ENCODE measurements at places on chromosomes 11 and 22.

DNA sequence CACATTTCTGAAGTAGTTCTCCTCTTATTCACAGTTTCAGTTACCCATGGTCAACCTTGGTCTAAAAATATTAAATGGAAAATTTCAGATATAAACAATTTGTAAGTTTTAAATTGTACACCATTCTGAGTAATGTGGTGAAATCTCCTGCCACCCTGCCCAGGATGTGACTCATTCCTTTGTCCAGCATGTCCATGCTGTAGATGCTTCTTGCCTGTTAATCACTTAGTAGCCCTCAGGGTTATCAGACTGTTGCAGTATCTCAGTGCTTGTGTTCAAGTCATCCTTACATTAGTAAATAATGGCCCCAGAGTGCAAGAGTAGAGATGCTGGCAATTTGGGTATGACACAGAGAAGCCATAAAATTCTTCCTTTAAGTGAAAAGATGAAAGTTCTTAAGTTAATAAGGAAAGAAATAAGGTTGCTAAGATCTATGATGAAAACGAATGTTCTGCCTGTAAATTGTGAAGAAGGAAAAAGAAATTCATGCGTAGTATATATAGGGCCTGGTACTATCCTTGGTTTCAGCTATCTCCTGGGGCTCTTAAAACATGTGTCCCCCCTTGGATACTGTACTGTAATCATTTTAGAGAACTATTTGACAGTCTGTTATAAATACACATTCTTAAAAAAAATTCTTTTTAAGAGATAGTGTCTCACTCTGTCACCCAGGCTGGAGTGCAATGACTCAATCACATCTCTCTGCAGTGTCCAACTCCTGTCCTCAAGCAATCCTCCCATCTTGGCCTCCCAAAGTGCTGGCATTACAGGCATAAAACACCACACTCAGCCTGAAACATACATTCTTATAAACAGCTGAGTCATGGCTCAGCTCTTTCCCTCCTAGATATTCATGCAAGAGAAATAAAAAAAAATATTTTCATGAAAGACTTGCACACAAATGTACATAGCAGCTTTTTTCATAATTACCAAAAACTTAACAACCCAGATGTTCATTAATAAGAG lies 31.3 kb downstream of the MTNR1B start:
- DNase-seq = no peak

GRCh38 chr11:61474013-61474643 lies 34.4 kb upstream of the LRRC10B start:
- no peak for DNase-seq

- DNase-seq = no peak
These were observed 22.9 kb upstream of the RFPL3 start for GRCh38 chr22:32334660-32335365.

GRCh38 chr11:120925944-120926343 lies 98.0 kb upstream of the TBCEL start:
- no peak for DNase-seq

DNA sequence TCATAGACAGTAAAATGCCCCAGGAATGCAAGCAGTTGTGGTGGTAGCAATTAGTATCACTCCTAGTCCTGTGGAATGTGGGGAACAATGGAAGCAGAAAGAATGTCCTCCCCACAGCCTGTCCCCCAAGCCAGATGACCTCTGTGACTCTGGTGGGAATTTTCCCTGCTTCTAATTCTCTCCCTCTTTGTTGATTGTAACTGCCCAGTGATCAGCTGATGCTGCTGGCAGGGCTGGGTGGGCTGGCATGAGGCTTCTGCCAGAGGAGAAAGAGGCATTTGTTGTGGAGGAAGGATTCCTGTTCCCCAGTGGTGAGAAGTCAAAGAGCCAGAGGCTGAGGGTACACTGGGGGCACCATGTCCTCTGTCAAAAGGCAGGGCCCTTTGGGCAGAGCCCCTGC lies 116.7 kb upstream of the NCAM1 start:
- no peak for DNase-seq
